Diencephalon (tissue), 1 donor: ENCODE measurements at places on chromosomes 6 and 20. TPM values are rescaled to one million over a fixed set of nuclear protein-coding genes. Genes with fewer than 3 reads are reported as not detected.

NHLRC1 gene
- total RNA-seq, result 4.4 TPM

PLG gene
- total RNA-seq, result not detected

SIM1 gene
- total RNA-seq, result 9.7 TPM

SLC2A10 gene
- 8.8 TPM for total RNA-seq

SLC26A8 gene
- 9.0 TPM for total RNA-seq

KIAA1586 gene
- 79.6 TPM for total RNA-seq

ZCCHC3 gene
- 22.4 TPM for total RNA-seq

COL21A1 gene
- total RNA-seq, result 5.8 TPM

LGSN gene
- total RNA-seq, result under 0.01 TPM

TBCC gene
- total RNA-seq, result 45.9 TPM

HTR1E gene
- 3.7 TPM for total RNA-seq

LY6G6D gene
- total RNA-seq, result not detected

SERPINB6 gene
- 27.5 TPM for total RNA-seq

CLIC5 gene
- 6.9 TPM for total RNA-seq

PAX1 gene
- not detected for total RNA-seq

DDO gene
- 1.8 TPM for total RNA-seq

BFSP1 gene
- 2.5 TPM for total RNA-seq

HSPA1L gene
- total RNA-seq, result 8.1 TPM

ID4 gene
- total RNA-seq, result 309 TPM

PRDM13 gene
- total RNA-seq, result 0.46 TPM

QKI gene
- 573 TPM for total RNA-seq

FNDC1 gene
- 0.46 TPM for total RNA-seq

FAM50B gene
- total RNA-seq, result 20.5 TPM

MTCH1 gene
- 201 TPM for total RNA-seq

TAGAP gene
- total RNA-seq, result 1.6 TPM

PRKN gene
- 10.8 TPM for total RNA-seq

SUMO4 gene
- 6.7 TPM for total RNA-seq

NNAT gene
- 576 TPM for total RNA-seq

PKHD1 gene
- total RNA-seq, result under 0.01 TPM

FAXC gene
- total RNA-seq, result 44.8 TPM

OR2H1 gene
- not detected for total RNA-seq

BRD2 gene
- 87.0 TPM for total RNA-seq

KCTD20 gene
- 60.9 TPM for total RNA-seq

SNAI1 gene
- 0.23 TPM for total RNA-seq

SDCBP2 gene
- total RNA-seq, result 10.4 TPM

TSPO2 gene
- not detected for total RNA-seq

RHAG gene
- total RNA-seq, result 0.92 TPM

CALHM6 gene
- total RNA-seq, result 8.5 TPM

BTN1A1 gene
- total RNA-seq, result not detected

BEND3 gene
- total RNA-seq, result 4.8 TPM

ARFGEF3 gene
- 47.3 TPM for total RNA-seq

CFAP61 gene
- total RNA-seq, result 8.8 TPM

CEBPB gene
- 2.8 TPM for total RNA-seq

BEND6 gene
- 47.3 TPM for total RNA-seq
